ENCODE measurements at places on chromosomes 6 and 20.

DNA sequence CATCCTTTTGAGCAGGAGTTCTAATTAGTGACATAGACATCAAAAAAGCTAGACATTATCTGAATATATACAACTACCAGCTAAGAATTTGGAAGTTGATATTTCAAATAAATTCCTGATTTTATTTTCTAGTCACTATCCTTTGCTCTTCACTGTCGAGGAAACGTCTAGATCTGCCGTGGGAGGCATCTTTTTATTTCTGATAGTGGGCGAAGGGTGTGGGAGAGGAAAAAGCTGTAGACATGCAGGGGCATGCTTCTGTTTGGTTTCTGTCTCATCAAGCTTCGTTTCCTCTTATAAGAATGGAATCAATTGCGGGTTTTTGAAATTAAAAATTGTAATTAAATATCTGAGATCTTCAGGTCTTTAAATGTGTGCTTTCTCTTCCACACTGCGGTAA, 16.2 kb upstream of the C6orf118 start:
- no peak for DNase-seq

DNA sequence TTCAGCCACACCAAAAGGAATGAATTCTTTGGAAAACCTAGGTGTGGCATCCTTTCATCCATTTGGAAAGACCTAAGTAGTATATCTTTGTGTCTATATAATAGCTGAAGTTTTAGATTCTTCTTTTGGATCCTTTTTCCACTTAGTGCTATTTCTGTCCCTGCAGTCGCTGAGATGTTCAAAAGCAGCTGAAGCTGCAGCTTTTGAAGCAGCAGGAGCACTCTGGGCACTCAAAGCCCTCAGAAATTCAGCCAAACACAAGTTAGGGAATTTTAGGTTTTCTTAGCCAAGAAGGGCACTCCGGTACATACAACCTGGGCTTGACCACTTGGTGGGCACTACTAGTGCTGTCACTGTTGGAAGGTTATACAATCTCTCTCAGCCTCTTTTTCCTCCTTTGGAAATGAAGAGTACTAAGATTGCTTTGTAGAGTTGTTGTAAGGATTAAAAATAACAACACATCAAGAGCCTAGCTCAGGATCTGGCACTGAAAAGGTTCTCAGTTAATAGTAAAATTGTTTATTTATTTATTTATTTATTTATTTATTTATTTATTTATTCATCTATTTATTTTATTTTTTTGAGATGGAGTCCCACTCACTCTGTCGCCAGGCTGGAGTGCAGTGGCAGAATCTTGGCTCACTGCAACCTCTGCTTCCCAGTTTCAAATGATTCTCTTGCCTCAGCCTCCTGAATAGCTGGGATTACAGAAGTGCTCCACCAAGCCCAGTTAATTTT, 71.9 kb upstream of the SLC22A16 start:
- no peak for DNase-seq

GRCh38 chr6:3843379-3844096, 5.6 kb upstream of the FAM50B start:
- DNase-seq: no peak

DNA sequence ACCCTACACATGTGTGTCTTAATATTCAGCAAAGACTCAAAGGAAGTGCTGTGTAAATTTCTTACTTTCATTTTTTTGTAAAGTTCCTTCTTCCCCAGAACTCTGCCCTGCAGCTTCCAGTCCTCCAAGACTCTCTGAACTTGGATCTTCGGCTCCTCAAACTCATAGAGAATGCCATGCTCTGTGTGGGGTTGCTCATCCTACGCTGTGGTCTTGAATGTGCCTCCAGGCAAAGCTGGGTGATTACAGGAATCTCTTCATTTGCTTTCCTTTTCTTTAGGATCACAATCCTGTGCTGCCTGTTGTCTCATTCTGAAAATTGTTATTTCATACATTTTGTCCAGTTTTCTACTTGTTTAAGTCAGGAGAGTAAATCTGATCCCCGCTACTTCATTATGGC, 14.5 kb upstream of the CDC5L start:
- DNase-seq: no peak

DNA sequence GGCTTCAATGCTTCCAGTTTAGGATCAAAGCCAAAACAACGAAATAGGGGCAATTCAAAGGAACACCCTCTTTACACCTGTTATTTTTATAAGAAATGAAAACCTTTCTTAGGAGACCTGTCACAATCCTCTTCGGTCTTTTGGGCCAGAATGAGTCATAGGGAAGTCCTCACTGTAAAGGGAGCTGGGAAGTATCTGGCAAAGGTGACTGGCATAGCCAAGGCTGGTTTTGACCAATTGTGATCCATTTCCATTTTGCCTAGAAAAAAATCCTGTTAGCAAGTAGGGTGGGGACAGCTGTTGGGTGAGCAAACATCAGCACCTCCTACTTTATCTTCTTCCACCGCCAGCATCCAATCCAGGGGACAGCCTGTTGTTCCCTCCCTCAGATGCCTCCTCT, 343.2 kb upstream of the SULF2 start:
- DNase-seq: no peak
